Caki2 (cell line): ENCODE measurements at places on chromosomes 12 and 14. TPM values are rescaled to one million over a fixed set of nuclear protein-coding genes. Genes with fewer than 3 reads are reported as not detected.

The MLEC gene
- total RNA-seq, result 73.7 and 80.6 TPM in 2 replicates

DNA sequence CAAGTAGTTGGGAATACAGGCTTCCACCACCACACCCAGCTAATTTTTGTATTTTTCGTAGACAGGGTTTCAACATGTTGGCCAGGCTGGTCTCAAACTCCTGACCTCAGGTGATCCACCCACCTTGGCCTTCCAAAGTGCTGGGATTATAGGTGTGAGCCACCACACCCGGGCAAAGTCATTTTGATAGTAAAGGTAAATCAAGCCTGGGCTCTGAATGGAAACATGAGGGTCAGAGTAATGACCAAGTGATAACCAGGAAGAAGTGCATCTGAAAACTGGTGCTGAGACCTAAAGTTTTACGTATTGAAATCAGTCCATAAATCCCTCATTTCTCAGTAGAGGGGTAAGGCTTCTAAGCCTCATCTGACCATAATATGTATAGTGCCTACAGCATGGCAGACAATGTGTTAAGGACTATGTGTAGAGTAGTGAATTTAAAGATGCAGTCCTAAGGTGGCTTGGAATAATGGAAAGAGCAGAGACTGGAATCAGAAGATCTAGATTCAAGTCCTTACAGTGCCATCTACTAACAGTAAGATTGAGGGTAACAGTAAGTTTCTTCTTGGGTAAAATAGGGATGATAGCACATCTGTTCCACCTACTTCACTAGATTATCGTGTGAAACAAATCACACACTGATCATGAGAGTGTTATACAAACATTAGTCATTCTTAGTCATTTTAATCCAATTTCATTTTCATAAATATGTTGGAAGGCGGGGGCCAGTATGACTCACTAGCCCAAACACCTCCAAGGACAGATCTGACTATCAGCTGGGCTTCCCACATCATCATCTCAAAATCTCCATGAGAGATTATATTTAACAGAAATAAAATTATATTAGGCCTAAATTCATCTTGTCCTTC, 11.2 kb downstream of the MAP4K5 start:
- peak; percentile 41 for DNase-seq

DNA sequence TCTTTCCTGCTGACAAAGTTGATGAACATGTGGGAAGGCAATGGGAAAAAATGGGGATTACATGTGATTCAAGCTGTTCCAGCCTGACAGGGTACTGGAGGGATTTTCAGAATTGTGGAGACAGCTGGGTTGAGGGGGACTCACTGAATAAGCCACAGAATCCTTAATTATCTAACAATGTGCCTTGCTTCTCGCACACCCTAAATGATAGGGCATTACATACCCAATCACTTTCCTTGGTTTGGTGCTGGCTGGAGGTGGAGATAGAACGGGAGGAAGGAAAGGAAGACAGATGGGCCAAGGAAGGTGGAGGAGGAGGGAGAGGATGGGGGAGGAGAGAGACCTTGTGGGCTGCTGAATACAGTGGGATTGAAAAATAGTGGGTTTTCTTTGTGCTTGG, 20.7 kb downstream of the PELI2 start:
- DNase-seq, result no peak

DNA sequence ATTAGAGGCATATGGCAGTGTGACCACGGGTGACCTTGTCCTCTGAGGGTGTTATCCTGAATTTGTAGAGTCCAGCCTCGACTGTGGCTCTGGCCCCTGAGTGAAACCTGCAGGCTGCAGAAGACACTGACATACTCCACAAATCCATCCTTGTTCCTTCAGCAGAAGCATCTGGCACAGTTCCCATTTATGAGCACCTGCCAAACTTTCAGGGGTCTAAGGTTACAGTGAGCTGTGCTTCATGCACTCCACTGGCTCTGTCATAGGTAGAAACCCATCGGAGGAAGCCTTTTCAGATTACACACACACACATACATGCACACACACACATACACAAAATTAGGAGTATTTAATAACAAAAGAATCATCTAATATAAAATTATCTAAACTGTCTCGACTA, 13.6 kb upstream of the NUAK1 start:
- DNase-seq, result no peak

GRCh38 chr12:129393357-129393937, 510.4 kb downstream of the TMEM132D start:
- DNase-seq, result no peak

The TUNAR gene
- 4.4 and 5.4 TPM in 2 replicates for total RNA-seq

GRCh38 chr12:59142183-59142790, 222.0 kb upstream of the LRIG3 start:
- no peak for DNase-seq

The SDR9C7 gene
- total RNA-seq, result not detected in 2 replicates

The PZP gene
- total RNA-seq, result not detected in 2 replicates
